Fibroblast of gingiva (primary cell): ENCODE measurements at places on chromosomes 5 and 9.
A peak's percentile ranks its signal among the peaks of the same experiment; 100 is the strongest.

DNA sequence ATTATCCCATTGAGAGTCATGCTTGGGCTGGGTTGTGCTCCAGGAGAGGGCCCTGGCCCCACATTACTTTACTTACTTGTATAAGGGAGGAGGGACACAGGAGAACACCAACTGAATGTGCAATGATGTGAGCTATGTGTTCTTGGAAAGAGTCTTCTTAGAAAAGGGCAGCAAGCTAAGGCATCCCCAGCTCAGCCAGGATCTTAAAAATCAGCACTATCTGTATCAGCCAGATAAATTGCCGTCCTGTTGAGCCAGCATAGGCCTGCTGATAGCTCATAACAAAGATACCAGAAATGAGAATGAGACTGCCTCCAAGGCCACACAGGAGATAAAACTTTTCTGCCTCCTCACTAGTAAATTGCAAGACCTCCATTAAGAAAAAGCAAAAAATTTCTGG lies 357.5 kb downstream of the CAAP1 start:
- no peak for DNase-seq

DNA sequence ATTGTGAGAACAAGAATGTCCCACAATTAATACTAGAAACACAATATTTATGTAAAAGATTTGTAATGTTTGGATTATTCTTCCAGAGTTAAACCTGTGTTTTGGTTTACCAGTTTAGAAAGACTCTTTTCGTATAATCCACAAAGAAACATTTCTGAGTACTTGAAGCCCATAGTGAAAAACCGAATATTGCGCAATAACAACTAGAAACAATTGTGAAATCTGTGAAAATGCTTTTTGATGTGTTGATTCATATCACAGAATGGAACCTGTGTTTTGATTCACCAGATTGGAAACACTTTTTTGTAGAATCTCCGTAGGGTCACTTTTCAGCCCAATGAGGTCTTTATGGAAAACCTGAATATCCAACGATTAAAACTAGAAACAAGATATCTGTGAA lies 386.2 kb downstream of the PRDM9 start:
- DNase-seq = no peak

GRCh38 chr9:127714020-127714750 lies 1.3 kb downstream of the PTRH1 start:
- DNase-seq = no peak

- DNase-seq = no peak
Measured at GRCh38 chr5:110442856-110443255, 283.6 kb downstream of the TMEM232 start.

DNA sequence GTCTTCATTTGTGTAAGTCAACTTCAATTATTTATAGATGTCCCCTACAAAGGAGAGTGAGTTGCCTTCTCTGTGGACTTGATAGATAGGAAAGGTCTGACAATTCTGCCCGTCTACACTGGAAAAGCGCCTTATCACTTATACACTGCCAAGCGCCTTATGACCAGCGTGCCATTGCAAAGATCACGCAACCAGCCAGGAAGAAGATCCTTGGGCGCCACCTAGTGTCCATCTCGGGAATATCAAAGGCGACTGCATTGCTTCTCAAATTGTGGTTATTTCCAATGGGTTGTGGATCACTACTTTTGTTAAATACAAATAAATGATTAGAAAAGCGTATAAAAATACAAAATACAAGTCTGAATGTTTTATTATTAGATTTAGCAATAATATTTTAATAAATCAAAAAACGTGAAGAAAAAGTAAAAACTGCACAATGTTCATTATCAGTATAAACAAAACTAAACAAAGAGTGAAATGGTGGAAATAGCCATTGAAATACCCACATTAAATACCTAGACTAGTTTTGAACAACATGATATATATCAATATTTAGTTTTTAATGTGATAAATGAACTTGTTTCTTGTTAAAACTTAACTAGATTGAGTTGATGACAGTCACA lies 27.8 kb downstream of the SUB1 start:
- peak; percentile 67 for DNase-seq

DNA sequence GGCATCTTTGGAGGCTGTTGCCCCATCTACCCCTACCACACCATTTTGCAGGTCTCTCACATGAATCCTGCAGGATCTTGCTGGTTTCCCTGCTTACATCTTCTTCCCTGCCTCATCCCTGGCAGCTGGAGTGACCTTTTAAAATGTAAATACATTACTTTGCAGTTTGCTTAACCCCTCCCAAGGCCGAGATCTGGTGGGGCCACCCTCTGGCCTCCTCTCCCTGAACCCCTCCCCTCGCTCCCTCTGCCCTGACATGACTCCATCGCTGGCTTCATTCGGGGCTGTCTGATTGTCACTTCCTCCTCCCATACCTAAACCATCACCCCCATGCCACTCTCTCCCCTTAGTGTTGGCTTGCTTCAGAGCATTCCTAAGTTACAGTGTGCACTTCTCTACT lies 12.6 kb upstream of the PALM2AKAP2 start:
- no peak for DNase-seq

DNA sequence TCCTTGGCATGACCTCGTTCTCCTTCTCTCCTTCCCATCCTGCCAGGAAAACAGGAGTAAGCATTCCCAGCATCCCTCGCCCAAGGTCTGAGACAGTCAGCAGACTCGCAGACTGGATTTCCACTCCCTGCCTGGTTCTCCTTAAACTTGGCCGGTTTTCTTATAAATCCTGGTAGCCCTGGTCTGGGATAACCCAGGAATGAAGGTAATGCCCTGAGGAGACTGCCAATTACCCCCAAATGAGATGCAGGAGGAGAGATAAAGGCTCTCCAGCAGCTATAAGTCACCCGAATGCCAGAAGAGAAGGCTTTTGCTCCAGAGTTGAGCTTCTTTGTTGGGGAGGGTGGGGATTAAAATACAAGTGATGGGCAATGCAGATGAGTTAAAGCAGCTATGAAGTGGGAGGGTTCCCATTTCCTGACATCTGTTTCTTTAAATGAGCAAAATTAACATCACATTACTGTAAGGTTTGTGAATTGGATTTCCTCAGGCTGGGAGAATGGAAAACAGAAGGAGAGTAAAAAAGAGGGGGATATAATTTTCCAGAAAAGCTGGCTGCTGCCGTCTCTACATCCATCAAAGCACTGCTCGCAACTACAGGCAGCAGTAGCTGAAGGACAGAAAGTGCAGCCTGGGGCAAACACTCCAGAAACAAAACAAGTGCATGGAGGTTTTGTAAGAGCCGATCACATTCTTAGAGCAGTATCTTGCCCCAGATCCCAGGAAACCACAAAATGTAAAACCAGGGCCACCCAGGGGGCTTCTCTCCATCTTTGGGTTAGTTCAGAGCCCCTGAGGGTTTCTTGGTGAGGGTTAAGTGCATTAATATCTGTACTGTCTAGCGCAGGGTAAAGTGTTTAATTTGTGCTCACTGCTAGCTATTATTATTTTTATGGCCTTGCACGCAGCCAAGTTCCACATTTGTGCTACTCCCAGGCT lies 177.6 kb upstream of the PANK3 start:
- no peak for DNase-seq

DNA sequence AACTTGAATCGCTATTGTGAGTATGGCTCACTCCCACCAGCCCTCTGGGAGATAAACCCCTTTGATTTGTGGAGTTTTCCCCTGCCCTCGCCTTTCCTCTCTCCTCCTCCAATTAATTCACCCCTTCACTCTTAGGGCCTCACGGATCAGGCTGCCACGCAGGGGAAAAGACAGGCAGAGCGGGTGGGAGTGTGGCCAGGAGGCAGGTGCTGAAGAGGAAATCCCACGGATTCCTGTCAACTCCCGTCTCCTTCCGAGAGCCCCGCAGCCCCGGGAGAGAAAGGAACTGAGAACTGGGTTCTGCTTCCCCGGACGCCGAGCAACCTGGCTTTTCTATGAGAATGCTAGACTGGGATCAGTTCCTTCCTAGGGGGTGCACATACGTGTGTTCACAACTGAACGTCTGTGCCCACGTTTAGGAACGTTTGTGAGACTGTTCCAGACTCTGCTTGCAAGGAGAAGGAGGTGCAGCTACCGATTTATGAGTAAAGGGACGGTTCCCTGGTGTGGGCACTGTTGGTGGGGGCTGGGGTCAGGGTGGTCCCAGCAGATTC lies 314.5 kb upstream of the TLE4 start:
- no peak for DNase-seq
